Esophagus squamous epithelium (tissue), 5 donors: ENCODE measurements at places on chromosomes 16 and 17. TPM values are rescaled to one million over a fixed set of nuclear protein-coding genes. Genes with fewer than 3 reads are reported as not detected.

DNA sequence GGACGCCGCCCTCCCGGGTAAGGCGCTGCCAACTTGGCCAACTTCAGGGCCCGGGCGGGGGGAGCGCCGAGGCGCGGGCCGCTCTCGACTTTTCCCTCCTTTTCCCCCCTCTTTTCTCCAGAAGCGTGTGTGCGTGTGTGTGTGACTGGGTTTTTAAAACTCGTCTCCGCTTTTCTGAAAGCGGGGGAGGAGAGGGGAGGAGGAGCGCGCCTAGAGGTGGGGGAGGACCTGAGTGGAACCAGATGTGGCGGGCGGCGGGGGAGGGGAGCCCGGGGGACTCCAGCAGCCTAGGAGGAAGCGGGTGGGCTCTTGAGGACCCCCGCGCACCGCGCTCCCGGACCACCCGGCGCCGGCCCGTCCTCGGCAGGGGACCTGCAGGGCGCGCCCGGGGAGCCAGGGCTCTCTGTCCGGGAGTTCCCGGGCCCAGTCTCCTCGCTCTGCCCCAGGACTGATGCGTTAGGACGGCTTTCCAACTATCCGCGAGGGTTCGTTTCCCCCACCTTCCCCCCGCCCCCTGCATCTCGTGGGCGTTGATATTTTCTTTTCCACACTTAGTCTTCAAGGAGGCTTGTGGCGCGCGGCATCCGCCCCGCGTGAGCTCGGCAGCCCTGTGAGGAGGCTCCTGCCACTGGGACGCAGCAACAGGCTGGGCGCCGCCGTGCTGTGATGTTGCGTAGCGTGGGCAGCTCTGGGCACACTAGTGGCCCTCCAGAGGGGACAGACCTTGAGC lies 599 bp downstream of the MRC2 start:
- H3K4me3 ChIP-seq, result peak overlapping the region; percentile 72
- peaks cover 41% of the 10 kb centered on the region for H3K4me1 ChIP-seq
- peak overlapping the region; percentile 86 for H3K27ac ChIP-seq
- H3K36me3 ChIP-seq, result no peaks in the 10 kb centered on the region

DNA sequence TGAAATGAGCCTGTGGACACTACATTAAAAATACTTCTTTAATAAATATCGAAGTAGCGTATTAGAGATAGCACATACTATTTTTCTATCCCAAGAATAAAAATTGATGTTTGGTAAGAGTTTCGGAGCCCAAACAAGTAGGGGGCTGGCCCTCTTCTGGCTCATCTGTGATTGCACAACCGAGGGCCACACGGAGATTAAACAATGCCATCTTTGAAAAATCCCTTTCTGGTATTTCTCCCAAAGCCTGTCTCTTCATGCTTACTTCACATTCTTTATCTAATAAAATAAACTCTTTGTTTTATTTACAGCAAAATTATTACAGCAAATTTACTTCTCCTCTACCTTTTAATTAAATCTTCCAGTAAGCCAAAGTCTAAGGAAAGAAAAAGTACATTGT lies 9.6 kb upstream of the MYH11 start:
- H3K27ac ChIP-seq, result peak overlapping the region; percentile 42
- H3K4me3 ChIP-seq, result no peak overlapping the region
- H3K27me3 ChIP-seq, result no peaks in the 10 kb centered on the region
- no peaks in the 10 kb centered on the region for H3K36me3 ChIP-seq
- H3K4me1 ChIP-seq, result no peaks in the 10 kb centered on the region

GRCh38 chr17:57366558-57367351 lies 110.4 kb downstream of the MSI2 start:
- no peaks in the 10 kb centered on the region for H3K36me3 ChIP-seq
- no peak overlapping the region for H3K27ac ChIP-seq
- no peaks in the 10 kb centered on the region for H3K27me3 ChIP-seq
- peaks cover 6% of the 10 kb centered on the region for H3K4me1 ChIP-seq
- DNase-seq, result no peak

RASL10B gene
- 0.34 TPM for total RNA-seq

ARHGAP44 gene
- total RNA-seq, result 0.61 TPM

CD300LB gene
- 0.19 TPM for total RNA-seq
